IPS-NIHi11 (cell line): ENCODE measurements at places on chromosomes 16 and 17.
A peak's percentile ranks its signal among the peaks of the same experiment; 100 is the strongest.

GRCh38 chr17:75032720-75033280, 14.0 kb downstream of the ATP5PD start:
- no peak for DNase-seq

- peak; percentile 88 for DNase-seq
Measured at GRCh38 chr16:77212741-77213541, 13.7 kb downstream of the SYCE1L start.

GRCh38 chr16:66695471-66695934, 1.0 kb downstream of the CMTM4 start:
- no peak for DNase-seq

DNA sequence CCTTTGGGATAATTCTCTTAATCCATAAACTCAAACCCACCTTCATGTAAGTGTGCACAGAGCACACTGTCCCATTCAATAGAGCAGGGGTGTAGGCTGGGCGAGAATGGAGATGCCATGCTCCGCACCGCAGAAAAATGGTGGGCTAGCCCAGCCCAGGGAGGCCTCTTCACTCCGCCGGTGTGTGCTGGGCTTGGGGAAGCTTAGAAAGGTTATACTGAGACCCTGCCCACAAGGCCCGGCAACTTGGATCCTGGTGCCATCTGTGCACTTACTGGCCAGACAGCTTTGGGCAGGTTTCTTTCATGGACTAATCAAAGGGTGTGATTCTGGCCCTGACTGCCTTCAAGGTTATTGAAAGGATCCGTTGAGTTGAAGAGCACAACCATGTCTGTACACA, 3.7 kb upstream of the STAT5A start:
- no peak for DNase-seq

DNA sequence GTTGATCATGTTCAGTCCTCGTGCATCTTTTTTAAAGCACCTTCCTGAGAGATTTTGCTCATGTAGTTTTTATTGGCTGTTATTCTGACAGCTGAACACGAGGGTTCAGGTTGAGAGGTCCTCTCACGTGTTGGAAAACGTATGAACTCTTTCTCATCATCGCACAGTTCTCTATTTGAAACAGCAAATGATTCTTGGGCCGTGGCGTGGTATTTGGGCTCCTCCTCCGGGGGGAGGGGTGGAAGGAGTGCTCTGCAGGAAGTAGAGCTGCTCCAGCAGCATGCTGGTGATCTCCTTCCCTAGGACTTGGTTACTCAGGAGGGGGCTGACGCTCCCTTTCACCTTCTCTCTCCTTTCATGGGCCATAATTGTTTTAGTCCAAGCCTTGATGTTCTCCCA, 70.4 kb downstream of the KSR1 start:
- DNase-seq: peak; percentile 54

DNA sequence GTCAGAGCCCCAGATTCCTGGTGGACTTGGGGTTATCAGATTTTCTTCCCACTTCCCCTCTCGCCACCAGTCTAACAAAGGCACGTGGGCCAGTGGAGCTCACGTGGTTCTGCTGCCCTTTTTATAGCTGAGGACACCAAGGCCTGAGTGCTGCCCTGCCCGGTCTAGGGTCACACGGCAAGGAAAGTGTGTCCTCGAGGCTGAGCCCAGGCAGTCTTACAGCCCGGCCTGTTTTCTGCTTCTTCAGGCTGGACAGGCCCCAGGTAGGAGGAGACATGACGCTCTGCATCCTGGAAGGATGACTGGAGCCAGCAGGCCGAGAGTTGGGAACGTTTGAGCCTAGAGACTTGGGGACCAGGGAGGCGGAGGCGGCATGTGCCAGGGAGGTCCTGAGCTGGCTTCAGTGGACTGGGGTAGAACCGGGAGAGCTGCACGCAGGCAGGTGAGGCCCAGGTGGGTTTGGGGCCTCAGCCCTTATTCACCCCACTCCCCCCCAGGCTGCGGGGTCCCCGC, 3.5 kb downstream of the CTRB1 start:
- DNase-seq: peak; percentile 25
